Aorta (tissue), 5 donors: ENCODE measurements at places on chromosomes 5 and 9.
A peak's percentile ranks its signal among the peaks of the same experiment; 100 is the strongest.

DNA sequence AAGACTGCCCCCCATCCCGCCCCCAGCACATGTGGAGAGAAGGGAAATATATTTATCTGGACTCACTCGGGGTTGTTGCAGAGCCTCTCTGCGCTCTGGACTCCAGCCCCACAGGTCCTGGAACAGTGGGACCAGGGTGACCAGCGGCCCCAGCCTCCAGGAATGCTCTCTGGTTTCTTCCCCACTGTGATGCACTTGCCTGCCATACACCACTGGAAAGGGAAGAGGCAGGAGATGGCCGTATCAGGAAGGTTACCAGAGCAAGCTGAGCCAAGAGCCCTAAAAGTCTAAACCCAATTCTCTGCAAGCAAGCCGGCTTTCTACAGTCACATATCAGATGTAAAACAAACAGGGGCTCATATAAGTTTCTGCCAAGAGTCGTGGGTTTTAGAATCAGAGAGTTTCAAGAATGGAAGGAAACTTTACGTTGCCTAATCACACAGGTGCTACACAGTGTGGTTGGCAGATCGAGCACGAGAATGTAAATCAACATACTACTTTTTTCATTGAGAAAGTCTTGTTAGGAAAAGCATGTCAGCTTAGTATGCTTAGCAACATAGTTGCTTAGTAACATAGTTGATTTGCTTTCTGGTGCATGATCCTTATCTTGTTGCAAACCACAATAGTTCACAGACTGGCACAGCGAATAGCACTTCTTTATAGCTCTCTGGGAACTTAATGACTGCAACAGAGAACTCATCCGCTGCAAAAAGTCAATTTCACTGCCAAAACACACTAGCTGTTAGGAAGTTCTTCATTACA is 201.2 kb downstream of the TARS1 start:
- no peak for DNase-seq

GRCh38 chr9:23663946-23664345 is 162.1 kb downstream of the ELAVL2 start:
- DNase-seq: no peak

DNA sequence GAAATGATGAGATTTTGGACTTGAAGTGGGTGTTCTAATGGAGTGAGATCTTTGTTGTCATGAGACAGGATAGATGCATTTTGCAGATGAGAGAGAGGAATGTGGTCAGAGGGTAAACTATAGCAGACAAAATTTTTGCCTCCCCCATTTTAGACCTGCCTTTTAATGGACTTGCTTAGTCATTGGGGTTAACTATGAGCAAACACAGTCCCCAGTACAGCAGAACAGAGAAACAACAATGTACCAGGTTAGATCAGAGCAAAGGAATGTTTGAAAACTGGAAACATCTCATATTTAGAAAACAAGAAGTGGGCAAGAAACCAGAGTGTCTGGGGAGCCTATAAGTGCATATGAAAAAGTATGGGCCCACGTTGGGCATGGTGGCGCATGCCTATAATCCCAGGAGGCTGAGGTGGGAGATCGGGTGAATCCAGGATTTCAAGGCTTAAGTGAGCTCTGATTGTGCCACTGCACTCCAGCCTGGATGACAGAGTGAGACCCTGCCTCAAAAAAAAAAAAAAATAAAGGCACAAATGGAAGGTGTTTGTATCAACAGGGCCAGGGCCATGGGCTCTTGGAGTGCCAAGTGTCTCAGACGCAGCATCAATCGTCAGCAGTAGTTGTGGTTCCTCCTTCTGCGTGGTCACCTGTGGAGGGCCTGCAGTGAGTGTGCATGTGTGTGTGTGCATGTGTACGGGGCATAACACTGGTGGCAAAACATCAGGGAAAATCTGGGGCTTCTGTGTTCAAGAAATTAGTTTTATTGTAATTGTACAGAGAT is 214.4 kb upstream of the S1PR3 start:
- DNase-seq: no peak

DNA sequence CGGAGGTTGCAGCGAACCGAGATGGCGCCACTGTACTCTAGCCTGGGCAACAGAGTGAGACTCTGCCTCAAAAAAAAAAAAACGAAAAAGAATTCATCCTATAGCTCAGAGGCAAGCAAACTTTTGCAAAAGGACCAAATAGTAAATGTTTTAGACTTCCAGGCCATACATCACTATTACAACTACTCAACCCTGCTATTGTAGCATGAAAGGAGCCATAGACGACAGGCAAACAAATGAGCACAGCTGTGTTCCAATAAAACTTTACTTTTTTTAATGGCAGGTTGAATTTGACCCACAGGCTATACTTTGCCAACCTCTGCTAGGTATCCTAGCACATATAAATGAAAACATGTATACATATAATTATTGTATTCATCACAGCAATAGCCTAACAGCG is 58.9 kb upstream of the SLC30A5 start:
- DNase-seq: no peak

GRCh38 chr5:61748651-61749050 is 416.6 kb downstream of the ZSWIM6 start:
- no peak for DNase-seq

DNA sequence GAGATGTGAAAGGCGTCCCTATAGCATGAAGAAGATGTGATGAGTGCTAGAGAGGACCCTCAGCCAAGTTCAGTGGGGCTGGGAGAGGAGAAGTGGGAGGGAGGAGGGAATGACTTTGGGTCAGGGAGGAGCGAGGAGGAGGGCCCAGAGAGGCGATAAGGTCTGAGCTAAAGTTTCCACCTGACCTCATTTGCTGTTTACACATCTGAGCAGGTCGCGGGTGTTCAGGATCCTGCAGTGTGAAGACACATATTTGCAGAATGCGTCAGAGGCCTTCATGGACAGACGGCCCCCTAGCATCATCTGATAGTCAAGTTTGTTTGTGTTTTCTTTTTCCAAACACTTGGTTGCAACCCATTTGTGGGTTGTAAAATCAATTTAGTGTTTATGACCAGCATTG is 18.9 kb upstream of the IGFBPL1 start:
- no peak for DNase-seq

GRCh38 chr5:172946146-172946545 is 13.1 kb upstream of the RPL26L1 start:
- peak; percentile 55 for DNase-seq

DNA sequence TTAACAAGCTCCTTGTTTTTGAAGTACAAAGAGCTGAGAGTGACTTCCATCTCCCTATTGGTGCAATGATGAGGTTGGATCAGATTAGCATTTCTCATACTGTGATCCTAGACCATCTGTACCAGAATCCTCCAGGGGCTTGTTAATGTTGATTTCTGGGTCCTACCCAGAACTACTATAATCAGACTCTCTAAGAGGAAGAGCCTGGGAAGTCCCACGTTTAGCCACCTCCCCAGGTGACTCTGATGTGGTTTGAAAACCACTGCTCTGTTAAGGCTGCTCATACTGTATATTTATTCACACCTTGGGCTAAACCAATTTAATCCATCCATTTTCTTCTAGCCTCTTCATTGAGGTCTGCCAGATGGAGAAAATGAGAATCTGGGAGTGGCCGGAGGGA is 49.6 kb upstream of the SMIM32 start:
- DNase-seq: no peak

GRCh38 chr5:73531356-73531755 is 33.1 kb downstream of the BTF3 start:
- DNase-seq: no peak

GRCh38 chr5:152523964-152524363 is 118.9 kb upstream of the NMUR2 start:
- no peak for DNase-seq

- no peak for DNase-seq
Observed at GRCh38 chr9:35917261-35917660, 8.0 kb downstream of the SPAAR start.

DNA sequence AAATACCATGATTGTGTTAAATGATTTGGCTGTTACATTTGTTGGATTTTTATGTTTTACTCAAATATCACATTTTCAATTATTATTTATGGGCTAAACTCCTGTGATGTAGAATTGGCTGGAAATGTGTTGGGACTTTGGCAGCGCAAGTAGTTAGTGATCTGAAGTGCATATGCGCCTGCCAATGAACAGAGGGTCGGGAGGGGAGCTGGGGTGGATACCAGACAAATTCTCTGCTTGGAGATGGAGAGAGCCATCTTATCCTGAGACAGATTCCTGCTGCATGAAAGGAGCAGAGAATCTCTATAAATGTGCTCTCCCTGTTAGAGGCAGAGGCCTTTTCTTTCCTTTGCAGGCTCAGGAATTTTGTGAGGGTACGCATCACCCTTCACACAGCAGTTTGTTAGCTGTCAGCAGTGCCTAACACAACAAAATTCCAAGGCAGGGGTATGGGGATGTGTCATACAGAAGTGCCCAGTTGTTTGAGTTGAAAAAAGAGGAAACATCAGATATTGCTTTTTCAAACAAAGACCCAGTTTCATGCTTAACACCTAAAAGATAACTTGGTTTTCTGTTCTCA is 489.1 kb downstream of the CSNK1G3 start:
- DNase-seq: no peak

DNA sequence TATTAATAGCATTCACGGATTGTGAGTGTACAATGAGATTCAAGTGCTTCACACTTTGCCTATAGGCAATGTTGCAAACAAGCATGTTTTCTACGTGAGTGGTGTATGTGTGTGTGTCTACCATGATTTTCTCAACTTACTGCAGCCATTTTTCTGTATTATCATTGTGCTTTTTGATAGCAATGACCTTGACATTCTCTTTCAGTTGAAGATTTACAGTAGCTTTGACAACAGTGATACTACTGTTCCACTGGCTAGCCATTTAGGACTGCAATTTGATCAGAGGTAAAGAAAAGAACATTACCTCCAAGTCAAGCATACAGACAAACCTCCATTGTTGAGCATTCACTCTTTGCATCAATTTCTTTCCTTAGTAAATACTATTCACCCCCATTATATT is 297.0 kb downstream of the MAN2A1 start:
- DNase-seq: no peak

DNA sequence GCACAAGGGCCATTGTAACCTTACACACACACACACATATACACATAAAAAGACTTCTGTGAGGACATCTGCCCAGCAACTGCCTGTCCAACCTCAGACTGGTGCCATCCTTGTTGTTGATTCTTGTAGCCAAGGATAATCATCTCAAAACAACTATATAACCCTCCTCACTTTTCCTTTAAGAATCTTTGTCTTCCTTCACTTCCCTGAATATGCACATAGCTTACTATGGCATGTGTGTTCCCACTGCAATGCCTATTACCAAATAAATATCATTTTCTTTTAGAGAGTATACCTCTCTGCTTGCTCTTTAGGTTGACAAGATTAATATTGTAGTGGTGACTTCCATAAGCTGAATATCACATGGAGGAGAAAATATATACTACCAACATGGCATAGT is 55.2 kb downstream of the APBA1 start:
- DNase-seq: no peak

DNA sequence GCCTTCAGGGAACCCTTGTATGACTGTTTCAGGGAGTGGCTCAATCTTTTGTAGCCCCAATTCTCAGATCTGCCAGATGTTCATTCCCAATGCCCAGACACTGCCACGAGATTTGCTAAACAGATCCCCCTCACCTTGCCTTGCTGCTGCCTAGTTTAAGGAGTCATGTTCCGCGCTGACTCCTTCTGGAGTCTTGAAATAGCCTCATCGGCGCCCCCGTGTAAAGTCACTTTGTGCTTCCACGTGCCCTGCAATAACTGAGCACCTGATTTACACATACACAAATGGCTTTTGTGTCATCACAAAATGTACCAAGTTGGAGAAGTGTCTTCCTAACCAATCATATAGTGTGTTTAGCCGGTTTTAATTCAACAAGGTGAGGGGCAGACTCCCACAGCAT is 62.3 kb downstream of the PRRT1B start:
- DNase-seq: no peak
